Cardiac fibroblast (primary cell): ENCODE measurements at places on chromosomes 16 and 17.

DNA sequence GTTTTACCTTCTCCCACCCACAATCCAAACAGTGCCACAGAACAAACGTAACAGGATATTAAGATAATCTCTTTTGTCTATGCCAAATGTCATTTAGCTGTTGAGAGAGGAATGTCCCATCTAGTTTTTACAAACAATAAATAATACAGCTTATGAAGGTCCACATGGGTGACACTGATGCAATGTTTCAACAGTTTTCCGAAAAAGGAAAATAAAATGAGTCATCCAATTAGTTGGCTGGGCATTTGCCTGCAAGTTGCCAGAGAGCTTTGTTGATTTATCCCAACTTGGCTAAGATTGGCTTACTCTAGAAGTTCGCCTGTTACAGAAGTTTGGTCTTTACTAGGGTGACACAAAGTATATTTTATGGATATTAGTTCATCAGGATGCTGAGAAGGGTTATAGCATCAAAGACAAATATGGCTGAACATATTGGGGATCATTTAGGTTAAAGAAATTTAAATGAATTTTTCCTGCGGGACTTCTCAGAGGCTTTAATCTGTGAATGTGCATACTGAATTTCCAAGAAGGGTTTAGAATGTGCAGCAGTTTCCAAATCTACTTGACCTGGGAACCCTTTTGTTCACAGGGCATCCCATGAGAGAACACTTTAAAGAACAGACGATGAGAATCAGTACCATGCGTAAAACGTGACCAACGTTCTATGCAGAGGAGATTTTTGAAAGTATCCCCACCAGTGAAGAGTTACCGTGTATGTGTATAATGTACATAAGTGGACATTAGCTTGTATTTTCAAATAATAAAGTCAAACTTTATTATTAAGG is 73.1 kb downstream of the CDH13 start:
- DNase-seq = peak; percentile 93

GRCh38 chr17:10192461-10192860 is 5.9 kb downstream of the GAS7 start:
- DNase-seq = no peak

DNA sequence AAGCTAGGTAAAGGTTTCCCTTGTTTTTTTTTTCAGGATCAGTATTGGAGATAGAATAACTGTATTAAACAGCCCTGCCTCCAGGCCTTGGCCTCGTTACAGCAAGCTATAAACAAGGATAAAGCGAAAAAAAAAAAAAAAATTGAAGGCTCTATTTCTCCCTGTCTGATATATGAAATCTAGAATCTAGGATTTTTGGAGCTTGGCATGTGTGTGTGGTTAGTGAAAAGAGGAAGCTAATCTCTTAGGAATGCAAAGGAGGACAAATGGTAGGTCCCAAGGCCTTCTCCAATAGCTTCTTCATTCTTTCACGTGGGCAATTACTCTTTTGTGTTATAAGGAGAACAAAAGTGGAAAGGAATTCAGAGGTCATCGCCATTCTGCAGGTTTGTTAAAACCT is 470.3 kb downstream of the TMEM114 start:
- no peak for DNase-seq

- DNase-seq = no peak
Measured at GRCh38 chr16:19089410-19089955, 22.1 kb downstream of the COQ7 start.
